ENCODE measurements at places on chromosomes 7 and 10.
A peak's percentile ranks its signal among the peaks of the same experiment; 100 is the strongest.

DNA sequence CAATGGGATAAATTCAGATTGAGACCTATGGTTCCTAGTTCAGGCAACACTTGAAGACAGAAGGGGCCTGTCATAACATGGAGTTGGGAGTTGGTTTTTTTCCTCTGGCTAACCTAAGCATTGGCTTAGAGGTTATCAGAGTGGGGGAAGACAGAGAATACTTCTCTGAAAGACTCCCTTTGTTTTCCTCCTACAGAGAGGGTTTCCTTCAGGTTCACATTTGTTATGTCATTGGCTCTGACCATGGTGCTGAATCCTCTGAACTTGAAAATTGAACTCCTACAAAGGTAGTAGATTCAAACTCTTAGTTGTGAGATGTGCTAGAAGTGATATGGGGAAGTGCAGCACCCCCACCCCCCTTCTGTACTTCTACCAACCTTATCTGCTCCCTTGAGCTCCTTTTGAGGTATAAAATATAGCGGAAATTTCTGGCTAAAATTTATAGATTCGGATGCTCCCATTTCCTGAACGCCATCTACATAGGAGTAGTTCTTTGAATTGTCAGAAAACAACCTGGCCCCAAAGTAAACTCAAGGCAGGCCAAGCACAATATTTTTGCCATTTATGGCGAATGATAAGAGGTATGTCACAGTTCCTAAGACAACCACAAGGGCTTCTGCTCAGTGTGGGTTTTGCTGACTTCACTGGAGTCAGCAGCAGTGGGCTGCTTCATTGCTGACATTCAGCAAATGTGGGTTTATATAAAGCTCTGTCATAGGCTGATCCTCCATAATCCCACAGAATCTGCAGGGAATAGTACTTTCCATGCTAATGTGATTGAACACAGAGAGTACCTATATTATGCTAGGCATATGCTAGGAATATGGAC lies 131.6 kb upstream of the KLF14 start:
- no peak for DNase-seq

GRCh38 chr7:92797284-92797683 lies 39.1 kb downstream of the CDK6 start:
- DNase-seq = no peak

GRCh38 chr10:119667562-119668328 lies 16.6 kb downstream of the BAG3 start:
- DNase-seq = no peak

GRCh38 chr10:52621635-52622079 lies 150.9 kb downstream of the MBL2 start:
- no peak for DNase-seq

- no peak for DNase-seq
Measured at GRCh38 chr10:11307937-11308336, 290.3 kb downstream of the CELF2 start.

DNA sequence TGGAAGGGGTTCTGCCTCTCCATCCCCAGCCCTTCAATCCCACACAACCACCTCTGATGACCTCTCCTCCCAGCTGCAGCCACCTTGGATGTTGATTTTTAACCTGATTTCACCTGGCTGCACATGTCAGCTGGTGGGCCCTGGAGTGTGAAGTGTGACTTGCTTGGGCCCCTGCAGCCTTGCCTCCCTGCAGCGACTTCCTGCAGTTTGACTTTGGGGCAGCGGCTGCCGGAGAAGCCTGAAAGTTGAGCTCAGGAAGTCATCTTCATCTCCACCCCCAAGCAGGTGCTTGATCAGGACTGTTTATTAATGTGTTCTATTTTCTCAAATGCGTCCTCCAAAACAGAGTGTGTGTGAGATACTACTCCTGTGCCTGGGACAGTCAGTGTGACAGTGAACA lies 675.2 kb upstream of the GALNT17 start:
- DNase-seq = no peak

- no peak for DNase-seq
Measured at GRCh38 chr7:128163473-128163872, 77.6 kb upstream of the LEP start.

GRCh38 chr10:61356354-61356753 lies 96.8 kb downstream of the TMEM26 start:
- DNase-seq = no peak

- no peak for DNase-seq
Measured at GRCh38 chr10:15625261-15625660, 94.5 kb downstream of the ITGA8 start.

GRCh38 chr7:46839651-46840050 lies 742.3 kb downstream of the TNS3 start:
- DNase-seq = no peak

GRCh38 chr10:132869621-132870020 lies 72.7 kb downstream of the CFAP46 start:
- DNase-seq = no peak

- no peak for DNase-seq
Measured at GRCh38 chr7:126940723-126941307, 311.9 kb downstream of the GRM8 start.

DNA sequence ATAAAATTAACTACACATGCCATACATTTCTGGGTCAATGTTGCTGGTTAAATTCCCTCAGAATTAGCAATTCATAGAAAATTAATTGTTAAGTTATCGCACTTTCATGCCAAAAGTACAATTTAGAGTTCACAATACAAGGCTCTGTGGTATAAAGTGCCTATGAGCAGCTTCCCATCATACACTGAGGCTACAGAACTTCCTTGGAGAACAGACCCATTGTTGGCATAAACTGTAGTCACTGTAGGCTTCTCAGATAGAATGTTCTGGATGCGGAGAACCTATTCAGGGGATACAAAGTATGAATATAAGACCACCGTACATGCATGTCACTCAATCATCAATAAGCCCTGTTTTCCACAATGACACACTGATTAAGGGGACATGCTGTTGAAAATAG lies 9.0 kb upstream of the PON3 start:
- DNase-seq = no peak

GRCh38 chr7:43787771-43788170 lies 29.3 kb downstream of the BLVRA start:
- no peak for DNase-seq

DNA sequence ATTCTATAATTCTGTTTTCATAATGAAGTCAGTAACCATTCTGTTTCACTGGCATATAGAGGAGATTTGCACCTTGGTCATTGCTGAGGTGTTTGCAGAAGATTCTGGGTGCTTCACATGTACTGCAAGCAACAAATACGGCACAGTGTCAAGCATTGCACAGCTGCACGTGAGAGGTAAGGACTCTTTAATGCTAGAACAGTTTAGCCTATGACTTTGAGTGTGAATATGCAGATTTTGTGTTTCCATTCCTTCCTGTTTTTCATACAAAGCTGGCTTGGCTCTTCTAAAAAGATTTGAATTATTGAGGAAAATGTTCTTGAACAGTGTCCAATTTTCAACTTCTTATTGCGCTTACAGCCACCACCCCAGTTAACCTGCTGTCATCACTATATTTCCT lies 56.4 kb downstream of the MYPN start:
- DNase-seq = no peak

DNA sequence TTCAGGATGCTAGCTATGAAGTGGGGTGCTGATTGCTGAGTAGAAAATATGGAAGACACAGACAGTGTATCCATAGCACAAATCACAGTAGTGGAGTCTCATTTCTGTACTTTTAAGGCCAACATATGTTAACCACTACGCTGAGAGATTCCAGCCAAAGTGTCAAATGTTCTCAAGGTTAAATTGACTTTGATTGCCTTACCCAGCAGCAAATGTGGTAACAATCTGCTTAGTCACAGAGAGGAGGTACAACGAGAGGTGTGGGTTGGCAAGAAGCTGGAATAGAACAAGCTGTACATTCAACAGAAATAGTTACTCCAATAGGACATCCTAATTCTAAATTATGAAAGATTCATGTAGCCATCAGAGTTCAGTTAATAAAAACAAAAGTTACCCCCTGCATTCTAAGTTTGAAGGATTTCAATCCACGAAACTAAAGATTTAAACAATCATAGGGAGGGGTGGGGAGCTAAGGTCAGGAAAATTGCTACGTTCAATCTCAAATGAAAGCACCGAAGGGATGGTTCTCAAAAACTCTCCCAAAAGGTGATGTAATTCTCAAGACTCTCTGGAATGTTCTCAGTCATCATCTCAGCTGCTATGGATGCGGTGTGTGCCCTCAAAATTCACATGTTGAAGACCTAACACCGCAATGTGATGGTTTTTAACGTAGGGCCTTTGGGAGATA lies 137.0 kb downstream of the ETV1 start:
- DNase-seq = no peak

GRCh38 chr10:91156196-91156595 lies 64.3 kb upstream of the PCGF5 start:
- no peak for DNase-seq

DNA sequence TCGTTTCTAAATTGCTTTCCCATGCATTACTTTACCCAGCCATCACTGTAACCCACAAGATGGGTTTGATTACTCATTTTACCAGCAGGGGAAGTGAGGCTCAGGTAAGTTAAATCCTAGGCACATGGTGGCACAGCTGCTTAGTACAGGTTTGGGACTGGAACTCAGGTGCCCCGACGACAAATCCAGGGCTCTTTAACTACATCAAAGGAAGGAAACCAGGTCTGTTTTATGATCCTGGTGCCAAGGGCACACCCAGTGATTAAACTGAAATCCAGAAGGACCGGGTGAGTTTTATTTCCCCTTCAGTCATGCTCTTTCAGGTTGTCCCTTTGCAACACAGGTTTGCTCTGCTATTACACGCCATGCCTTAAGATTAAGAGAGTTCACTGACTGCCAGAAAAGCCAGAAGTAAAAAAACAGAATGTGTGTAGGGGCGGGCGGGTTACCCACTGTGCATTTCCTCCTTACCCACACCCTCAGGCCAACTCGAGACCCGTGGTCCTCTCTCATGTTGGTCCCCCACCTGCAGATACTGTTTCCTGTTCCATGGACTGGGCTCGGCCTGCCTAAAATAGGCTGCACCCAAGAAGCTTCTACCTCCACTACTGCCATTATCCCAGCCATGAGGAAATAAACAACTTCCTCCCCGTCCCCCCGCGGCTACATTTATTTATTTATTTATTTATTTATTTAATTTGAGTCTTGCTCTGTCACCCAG lies 55.1 kb upstream of the KDM7A start:
- DNase-seq = no peak

GRCh38 chr7:159024280-159024951 lies 120.3 kb downstream of the VIPR2 start:
- DNase-seq = no peak

DNA sequence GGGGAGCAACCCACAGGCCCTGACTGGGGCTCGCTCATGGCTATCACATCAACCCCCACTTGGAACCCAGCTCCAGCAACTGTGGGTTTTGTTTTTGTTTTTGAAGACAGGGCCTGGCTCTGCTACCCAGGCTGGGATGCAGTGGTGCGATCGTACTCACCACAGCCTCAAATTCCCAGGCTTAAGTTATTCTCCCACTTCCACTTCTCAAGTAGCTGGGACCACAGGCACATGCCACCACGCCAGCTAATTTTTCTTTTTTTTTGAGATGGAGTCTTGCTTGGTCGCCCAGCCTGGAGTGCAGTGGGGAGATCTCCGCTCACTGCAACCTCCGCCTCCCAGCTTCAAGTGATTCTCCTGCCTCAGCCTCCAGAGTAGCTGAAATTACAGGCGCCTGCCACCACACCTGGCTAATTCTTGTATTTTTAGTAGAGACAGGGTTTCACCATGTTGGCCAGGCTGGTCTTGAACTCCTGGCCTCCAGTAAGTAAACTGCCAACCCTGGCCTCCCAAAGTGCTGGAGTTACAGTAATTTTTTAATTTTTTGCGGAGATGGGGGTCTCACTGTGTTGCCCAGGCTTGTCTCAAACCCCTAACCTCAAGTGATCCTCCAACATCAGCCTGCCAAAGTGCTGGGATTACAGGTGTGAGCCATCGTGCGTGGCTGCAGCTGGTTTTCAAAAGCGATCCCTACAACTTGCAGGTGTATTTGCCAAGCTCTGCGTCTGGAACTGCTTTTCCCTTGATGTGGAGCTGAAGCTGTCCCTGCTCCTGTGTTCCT lies 228.7 kb downstream of the SKIDA1 start:
- peak; percentile 22 for DNase-seq

DNA sequence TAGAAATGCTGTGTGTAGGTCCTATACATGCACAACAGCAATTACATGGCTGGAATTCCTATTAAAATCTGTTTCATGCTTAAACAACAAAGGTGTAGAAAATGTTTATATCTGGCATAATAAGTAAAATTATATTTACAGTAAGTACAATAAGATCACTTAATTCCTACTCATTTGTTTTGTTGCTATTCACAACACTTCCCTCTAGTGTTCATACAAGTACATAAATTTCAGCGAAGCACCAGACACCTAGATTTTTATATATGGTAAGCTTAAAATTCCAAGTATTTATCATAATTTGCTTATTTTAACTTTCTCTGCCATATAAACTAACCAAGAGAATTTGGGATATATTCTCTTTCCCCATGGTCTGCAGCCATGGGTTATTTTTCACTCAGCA lies 51.8 kb upstream of the ANK3 start:
- no peak for DNase-seq

- no peak for DNase-seq
Measured at GRCh38 chr7:133642907-133643306, 390.0 kb downstream of the EXOC4 start.

GRCh38 chr10:110808123-110808522 lies 63.6 kb upstream of the PDCD4 start:
- DNase-seq = no peak

- DNase-seq = no peak
Measured at GRCh38 chr7:22291977-22292376, 65.0 kb downstream of the RAPGEF5 start.

DNA sequence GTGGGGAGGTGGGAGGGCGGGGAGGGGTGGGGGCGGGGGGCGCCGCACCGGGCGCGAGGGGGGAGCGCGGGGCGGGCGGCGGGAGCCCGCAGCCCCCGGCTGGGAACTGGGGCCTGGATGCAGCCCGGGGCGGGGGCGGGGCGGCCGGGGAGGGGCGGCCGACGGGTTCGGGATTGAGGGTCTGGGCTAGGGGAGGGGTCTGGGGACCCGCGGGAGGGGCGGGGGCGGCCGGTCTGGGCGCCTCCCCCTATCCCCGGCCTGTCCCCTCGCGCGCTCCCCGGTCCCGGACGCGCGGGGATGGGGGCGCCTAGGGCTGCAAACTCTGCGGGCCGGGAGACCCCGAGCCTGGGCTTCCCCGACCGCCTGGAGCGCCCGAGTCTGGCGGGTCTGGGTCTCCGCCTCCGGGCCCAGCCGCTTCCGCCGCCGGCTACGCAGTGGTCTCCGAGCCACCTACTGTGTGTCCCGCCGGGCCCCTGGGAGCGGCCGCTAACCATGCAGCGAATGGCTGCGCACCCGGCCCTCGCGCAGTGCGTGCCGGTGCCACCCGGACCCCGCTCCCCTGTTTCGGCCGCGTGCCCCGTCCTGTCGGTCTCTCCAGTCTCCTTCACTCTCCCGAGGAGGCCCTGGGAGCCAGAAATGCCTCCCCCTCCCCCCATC lies 375 bp upstream of the FGF8 start:
- DNase-seq = no peak

DNA sequence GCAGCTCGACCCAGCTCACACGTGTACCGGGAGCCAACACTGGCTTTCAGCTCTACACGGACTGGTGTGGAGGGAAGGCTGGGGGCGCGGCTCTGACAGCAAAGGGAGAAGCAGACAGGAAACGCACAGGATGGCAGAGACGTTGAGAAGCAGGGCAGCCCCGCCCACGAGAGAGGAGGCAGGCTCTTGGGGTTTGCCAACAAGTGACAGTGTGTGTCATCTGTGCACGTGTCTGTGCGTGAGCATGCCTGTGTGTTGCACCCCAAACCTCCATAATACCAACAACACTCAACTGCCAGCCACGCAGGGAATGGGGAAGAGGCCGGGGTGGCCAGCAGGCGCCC lies 64.4 kb upstream of the PDGFA start:
- no peak for DNase-seq
